ENCODE measurements at places on chromosomes 7 and 10. TPM values are rescaled to one million over a fixed set of nuclear protein-coding genes. Genes with fewer than 3 reads are reported as not detected.

CCDC71L gene
- total RNA-seq = 39.1 TPM

SPDYE8 gene
- not detected for total RNA-seq

CLCN1 gene
- total RNA-seq = under 0.01 TPM

WNT8B gene
- total RNA-seq = not detected

EPHA1 gene
- under 0.01 TPM for total RNA-seq

HYCC1 gene
- total RNA-seq = 197 TPM

GJD4 gene
- 0.17 TPM for total RNA-seq

PLEKHS1 gene
- total RNA-seq = not detected

Measured in fibroblast of lung (primary cell).